SW480 (cell line): ENCODE measurements at places on chromosomes 3 and 15.

DNA sequence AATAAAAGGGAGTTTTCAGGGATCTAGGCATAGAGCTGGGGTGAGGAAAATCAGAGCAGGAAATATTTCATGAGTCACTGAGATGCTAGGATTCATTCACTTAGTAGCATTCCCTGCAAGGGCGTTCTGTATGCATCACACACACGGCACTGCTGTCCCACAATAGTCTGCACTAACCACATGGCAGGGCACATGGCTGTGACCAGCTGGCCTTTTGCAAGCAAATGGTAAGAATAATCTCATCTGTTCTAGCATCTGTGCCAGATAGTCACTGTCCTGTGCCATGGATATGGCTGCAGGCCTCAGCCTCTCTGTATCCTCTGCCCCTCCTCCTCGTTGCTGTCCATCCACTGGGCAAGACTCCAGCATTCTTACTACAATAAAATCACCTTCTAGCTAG is 37.8 kb downstream of the BOC start:
- DNase-seq = no peak

- no peak for DNase-seq
Measured at GRCh38 chr15:66788024-66788423, 86.0 kb downstream of the SMAD6 start.

DNA sequence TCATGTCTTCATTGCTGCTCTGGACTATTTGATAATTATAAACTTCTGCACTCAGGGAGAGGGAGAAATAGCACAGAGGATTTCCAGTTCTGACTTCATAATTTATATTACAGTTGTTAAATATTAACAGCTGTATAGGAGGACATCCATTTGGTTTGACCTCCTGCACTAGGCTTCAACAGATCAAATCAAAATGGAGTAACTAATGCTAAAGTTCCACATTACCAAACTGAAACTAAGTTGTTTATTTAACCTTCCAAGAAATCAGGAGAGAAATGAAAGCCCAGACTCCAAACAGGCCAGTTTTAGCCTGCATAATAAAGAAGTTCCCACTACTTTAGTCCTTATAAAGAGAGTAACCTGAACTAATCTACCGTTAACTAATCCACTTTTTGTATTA is 4.6 kb downstream of the PLSCR2 start:
- no peak for DNase-seq

- DNase-seq = no peak
Measured at GRCh38 chr15:31148297-31149087, 47.0 kb upstream of the TRPM1 start.

DNA sequence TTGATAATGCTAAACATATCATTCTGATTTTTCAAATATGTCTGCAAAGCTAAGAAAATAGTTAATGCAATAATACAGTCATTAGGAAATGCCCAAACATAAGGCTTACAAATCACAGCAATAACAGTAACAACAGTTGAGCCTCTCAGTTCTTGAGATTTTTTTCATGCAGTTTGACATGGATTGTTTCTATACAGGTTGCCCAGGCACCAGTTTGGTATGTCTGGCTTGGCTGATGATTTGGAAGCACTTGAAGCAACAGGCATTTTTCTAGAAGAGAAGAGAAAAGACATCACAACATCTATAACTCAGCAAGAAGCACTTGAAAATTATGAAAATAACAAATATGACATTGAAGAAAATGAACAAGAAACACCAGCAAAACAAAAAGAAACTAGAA is 78.7 kb upstream of the COL6A5 start:
- no peak for DNase-seq

DNA sequence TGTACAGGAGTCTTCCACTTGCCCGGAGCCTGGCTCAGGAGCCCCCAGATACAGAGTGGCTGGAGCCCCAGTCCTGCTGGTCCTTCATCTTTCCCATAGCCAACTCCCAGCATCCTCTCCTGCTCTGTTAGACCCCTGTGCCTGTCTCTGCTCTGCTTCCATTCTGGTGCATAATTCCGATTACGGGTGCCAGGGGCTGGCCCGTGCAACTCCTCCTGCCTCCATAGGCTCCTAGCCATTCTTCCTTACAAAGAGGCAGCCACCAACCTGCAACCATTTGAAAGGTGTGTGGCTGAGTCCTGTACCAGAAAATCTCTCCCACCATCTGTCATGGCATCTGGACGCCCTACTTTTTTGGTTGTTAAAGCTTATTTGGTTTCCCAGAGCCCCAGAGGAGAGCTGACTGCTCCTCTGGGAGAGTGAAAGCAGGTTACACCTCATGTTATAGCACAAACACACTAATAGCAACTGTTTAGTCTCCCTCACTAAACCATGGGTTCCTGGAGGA is 5.2 kb upstream of the RAD18 start:
- no peak for DNase-seq

- DNase-seq = no peak
Measured at GRCh38 chr15:62187910-62188309, 22.8 kb upstream of the C2CD4B start.

DNA sequence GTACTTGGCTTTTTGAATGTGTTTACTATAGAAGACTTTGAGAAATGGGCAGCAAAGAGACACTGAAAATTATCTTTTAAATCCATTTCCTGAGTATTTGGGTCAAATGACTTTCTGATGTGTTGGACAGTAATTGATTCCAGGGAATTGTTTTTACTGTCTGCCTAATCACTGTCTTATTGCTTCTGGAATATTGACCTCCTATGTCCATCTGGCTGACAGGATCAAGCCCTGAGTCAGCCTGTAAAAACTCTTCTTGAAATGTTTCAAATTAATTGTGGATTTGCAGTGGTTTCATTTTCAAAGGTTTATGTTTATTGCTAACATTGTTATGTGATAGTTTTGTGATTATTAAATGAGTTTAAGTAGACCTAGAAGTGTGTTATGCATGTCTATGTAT is 50.6 kb upstream of the MLF1 start:
- no peak for DNase-seq

GRCh38 chr15:58967479-58967878 is 20.0 kb upstream of the RNF111 start:
- no peak for DNase-seq

GRCh38 chr3:57046101-57046765 is 14.2 kb upstream of the SPATA12 start:
- no peak for DNase-seq

DNA sequence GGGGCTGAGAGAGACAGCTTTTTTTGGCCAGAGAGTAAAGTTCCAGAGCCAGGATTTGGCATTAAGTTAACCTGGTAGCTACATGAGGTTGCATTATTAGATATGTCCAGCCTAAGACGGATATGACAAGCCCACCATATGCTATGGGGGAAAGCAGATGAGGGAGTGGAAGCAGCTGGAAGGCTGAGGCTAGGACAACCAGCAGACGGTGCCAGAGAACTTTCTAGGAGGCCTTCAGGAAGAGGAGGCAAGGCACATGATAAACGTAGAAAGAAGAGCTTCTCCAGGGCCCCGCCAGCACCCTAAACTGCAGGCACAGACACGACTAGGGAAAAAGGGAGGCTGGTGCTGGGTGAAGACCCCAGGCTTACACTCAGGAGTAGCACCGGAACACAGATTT is 87.0 kb downstream of the CTNNB1 start:
- no peak for DNase-seq

DNA sequence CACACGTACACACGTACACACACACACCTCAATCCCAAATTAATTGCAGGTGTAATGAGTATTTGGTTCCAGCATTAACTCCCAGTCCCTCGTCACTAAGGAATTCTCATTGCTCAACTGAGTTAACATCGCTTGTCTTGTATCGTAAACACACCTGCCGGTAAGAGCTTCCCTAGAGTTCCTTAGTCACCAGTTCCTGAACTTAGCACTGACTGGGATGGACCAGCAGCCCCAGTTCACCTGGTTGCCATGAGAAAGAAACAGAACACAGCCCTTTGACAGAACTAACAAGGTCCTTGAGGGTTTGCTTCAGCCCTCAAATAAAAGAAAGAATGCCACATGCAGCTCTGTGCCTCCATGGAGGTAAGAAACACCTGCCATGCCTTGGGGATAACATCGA is 66.3 kb upstream of the SLCO3A1 start:
- DNase-seq = no peak

DNA sequence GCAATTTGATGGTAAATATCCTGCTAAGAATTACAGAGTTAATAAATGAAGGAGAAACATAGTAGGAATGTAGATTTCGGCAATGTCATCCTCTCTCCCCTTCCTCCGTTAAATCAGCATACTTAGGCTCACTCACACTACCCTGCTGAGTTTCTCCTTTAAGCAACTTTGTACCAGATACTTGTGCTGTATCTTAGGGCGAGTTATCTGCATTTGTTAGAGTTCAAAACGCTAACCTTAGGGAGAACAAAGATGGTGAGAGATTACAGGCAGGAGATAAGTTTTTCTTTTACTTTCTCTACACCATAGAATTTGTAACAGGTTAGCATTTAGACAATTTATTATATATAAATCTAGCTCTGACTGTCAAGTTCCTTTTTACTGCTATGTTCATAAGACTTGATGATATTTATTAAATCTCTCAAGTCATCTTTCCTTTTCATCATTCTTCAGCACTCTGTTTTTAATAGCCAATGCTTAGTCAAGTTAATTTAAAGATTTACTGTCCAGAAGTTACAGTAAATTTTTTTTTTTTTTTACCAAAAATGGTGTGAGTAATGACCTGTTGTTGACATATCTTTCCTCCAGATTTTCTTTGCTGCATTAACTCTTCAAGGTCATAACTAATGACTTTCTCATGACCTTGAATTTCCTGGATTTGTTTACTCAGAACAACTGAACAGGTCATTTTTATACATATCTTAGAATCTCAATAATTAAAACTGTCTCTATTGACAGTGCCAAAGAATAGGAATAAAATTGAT is 22.2 kb downstream of the SUCNR1 start:
- no peak for DNase-seq

- no peak for DNase-seq
Measured at GRCh38 chr15:88707771-88708654, 69.2 kb downstream of the ISG20 start.

GRCh38 chr3:101998256-101998926 is 149.1 kb downstream of the NFKBIZ start:
- DNase-seq = no peak

DNA sequence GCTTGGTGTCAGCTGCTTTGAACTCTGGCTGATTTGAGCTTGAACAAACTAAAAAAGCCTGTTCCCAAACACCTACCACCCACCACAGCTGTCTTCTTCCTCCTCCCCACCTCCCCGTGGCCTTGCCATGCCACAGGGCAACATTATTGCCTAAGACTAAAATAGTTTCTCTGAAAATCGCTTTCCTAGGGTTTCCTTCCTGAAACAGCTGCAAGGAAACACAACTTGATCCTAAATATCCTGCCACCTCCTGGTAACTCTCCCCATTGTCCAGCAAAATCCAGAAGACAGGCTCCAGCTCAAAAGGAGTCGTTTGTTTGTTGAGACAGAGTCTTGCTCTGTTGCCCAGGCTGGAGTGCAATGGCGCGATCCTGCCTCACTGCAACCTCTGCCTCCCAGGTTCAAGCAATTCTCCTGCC is 193.9 kb upstream of the TPM1 start:
- no peak for DNase-seq

DNA sequence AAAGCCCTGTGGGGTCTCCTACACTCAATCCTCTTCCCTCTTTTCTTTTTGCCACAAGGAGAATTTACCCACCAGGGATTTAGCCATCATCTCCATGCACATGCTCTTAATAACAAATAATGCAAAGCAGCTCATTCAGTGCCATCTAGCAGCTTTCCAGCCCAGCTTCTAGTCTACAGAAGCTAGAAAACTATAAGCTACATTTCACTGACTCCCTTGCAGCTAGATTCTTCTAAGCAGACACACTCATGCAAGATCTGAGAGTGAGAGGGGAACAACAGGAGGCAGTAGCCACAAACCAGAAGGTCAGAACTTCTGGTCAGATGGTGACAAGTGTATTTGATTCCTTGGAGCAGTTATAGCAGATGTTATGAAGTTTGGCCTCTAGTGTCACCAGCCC is 25.5 kb downstream of the OSBPL10 start:
- DNase-seq = no peak

GRCh38 chr3:8681349-8681748 is 36.8 kb upstream of the SSUH2 start:
- DNase-seq = no peak

- DNase-seq = no peak
Measured at GRCh38 chr15:64621056-64621455, 154.3 kb downstream of the RBPMS2 start.

GRCh38 chr3:53217175-53217574 is 38.6 kb downstream of the TKT start:
- no peak for DNase-seq

- DNase-seq = no peak
Measured at GRCh38 chr3:98171071-98171470, 4.6 kb downstream of the OR5H15 start.

DNA sequence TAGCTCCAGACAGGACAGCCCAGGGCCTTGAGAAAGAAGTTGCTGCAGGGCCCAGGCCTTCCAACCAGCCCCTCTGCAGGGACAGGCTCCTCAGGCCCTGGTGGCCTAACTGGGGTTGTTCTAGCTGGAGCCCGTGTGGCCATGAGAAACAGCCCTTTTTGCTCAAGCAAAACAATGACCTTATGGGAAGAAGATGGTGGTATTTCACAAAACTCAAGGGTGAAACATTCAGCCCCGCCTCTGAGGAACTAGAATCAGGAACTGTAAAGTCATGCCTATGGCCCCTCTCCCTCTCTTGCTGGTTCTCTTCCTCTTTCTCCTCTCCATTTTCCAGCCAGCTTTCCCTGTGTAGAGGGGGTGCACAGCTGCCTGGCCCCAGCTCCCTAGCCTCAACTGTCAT is 273.3 kb downstream of the RPLP1 start:
- DNase-seq = no peak
